ENCODE measurements at places on chromosomes 5 and 9.

DNA sequence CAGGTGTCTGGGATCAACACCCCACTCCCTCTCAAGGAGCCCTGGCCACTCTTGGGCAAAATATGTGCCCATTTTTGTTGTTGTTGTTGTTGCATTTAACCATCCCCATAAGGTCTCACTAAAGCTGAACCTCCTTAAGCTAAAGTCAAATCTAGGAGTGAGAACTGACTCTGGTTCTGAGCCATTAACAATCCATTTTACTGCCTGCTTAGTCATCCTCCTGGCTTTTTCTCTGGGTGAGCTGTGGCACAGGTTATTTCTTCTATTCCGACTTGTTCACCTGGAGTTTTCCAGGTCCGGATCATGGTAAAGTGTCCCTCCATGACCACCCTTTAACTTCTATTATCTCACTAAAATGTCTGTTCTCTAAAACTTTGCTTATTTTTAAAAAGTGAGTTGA lies 85.2 kb downstream of the CAMK4 start:
- DNase-seq = no peak

DNA sequence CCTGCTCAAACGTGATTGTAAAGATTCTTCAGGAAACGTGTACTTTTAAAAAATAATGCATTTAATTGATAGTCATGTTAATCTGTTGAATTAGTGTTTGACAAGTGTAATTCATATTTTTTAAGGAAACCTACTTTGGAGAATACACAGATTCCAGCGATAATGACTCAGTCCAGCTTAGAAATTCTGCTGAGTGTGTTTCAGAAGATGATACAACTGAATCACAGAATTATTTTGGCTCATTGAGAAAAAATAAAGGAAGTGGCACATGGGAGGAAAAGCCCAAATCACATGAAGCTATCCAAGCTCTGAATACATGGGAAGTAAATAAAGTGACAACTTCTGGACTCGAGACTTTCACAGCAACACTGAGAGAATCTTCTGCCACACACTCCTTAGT lies 37.8 kb downstream of the ICE1 start:
- DNase-seq = no peak

DNA sequence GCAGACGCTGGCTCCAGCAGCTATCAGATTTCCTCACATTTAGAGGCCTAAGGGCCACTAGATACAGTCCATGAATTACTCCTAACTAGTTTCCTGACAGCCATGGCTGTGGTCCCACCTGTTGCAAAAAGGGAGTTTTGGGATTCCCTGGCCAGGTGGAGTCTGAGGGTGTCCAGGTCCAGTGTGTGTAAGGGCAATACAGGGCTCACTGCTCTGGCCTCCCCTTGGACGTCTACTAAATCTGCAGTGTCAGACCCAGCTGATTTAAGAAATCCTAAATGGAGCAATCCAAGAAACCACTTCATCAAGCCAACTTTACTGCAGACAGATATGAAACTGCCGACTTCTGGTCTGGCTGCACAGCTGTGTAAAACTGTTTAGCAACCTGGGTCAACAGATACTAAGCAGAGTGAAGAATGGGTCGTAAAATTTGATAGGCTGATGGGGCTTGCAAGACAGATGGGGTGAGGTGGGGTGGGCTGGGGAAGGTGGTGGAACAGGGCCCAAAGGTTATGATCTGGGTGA lies 116.4 kb downstream of the GADD45G start:
- no peak for DNase-seq

DNA sequence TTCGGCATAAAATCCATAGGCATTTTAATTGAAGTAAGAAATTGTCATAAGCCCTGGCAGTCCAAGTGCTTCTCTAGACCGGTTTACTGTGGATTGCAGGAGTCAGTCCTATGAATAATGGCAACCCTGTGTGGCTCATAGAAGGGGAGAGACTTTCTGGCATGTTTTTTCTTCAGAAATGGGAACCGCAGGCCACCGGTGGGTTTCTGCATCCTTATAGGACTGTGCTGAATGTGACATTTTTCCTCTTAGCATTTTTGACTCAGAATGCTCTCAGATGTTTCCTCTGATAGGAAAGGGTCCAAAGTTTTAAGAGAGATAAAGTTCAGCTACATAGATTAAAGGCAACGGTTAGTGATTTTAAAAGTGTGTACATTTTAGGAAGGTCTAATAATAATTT lies 6.3 kb downstream of the DAPK1 start:
- DNase-seq = no peak

GRCh38 chr5:44388321-44389089 lies 715 bp downstream of the FGF10 start:
- no peak for DNase-seq
